ENCODE measurements at places on chromosomes 11 and 22.

DNA sequence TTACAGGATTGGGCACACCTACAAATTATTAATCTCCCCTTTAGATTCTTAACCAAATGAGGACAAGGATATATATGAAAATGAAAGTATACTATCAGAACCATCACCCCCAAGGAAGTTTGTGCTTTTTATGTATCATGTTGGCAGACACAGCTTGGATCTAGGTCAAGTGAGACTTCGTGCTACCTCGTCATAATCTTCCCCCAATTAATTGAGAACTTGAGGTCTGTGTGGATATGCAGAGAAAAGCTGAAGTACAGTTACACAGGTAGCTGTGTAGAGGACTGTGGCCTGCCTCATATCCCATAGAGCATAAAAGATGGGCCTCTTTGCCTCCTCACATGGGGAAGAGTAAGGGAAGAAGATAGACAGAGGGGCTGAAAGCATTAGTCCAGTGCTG, 45.6 kb downstream of the DNHD1 start:
- no peak for DNase-seq

GRCh38 chr11:115126515-115127208, 377.6 kb downstream of the CADM1 start:
- no peak for DNase-seq

DNA sequence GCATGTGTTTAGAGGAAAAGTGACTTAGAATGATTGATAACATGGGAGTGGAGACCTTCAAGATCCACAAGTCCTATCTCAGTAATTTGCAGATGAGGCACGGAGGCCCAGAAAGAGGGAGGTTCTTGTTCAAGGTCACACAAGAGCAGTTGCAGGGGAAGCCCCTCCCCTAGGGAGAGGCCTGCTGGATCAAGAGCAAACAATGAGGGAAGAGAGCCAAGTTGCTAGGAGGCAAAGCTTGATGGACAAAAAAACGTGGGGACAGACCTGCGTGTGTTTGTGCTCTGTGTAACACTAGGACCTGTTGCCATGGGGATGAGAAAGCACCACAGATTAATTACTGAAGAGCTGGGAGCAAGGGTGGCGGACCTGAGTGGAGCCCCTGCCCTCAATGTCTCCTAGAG, 6.4 kb upstream of the MFRP start:
- no peak for DNase-seq

DNA sequence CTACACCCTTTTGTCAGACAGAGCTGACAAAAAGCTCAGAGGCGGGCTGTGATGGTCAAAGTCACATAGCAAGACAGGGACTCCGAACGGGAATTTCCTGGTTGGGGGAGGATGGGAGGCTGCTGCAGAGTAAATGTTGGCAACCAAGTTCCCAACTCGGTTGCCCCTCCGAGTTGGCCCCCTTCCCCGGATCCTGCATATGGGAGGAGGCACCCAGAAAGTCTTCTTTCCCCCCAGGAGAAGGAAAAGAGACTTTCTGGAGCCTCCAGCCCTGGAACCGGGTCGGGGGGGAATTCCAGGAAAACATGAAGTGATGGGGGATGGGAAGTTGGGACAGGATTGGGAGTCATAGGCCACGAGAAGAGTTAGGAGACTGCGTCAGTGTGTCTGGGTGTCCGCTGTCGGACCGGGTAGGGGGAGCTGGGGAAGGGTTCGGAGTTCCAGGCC, 614 bp downstream of the SELENOM start:
- DNase-seq: no peak

- no peak for DNase-seq
Observed at GRCh38 chr22:21450858-21451353, 16.3 kb upstream of the TMEM191C start.

- DNase-seq: no peak
Observed at GRCh38 chr11:93783765-93784144, 327 bp upstream of the MED17 start.
